Nucleus accumbens (tissue), 56 donors: ENCODE measurements at places on chromosomes 3 and 15.

- no peak for DNase-seq
These were observed 21.6 kb downstream of the SLCO3A1 start for GRCh38 chr15:91874992-91875660.

GRCh38 chr15:97755726-97756125 is 204.8 kb upstream of the ARRDC4 start:
- no peak for DNase-seq

GRCh38 chr3:36926292-36926897 is 18.5 kb downstream of the TRANK1 start:
- no peak for DNase-seq

DNA sequence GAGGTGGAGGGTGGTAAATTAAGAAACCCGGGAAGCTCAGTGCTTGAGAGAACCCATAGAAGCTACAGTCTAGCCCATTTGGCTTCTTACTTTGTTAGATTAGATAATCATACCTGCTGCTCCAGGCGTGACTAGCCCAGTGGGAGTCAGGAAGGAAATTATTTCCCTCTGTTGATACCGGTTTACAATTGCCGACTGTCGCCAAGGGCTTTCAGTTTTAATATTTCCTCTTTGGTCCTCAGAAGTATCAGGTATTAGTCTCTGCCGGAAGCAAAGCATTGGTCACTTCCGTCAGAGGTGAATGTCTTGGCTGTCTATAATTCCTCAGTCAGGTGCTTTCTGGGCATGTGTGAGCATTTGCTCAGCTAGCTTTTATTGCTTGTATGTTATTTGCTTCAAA is 75.2 kb downstream of the LPP start:
- no peak for DNase-seq

GRCh38 chr15:51144021-51144532 is 49.4 kb upstream of the TNFAIP8L3 start:
- DNase-seq: no peak

DNA sequence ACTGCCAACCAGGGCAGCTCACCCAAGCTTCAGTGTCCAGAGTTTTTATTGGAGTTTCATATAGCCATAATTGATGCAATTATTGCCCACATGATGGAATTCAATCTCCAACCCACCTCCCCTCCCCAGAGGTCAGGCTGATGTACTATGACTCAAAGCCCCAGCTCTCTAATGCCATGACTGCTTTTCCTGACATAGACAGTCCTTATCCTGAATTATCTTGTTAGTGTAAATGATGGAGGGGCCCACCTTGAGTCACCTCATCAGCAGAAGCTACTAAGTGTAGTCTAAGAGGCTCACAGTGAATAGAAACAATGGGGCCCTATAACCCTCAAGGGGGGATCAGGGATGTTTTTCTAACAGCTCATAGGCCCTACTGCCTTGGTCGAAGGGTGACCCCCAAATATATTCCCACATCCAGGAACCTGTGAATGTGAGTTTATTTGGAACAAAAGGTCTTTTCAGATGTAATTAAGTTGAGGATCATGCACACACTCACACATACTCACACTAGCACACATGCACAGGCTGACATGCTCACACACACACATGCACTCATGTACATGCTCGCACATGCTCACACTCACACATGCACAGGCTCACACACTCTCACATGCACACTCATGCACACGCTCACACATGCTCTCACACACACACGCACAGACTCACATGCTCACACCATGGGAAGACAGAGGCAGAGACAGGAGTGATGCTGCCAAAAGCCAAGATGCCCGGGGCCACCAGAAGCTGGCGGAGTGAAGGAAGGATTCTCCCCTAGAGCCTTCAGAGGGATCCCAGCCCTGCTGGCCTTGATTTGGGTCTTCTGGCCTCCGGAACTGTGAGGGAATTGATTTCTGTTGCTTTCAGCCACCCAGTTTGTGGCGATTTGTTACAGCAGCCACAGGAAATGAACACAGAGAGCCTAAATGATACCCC is 131.2 kb upstream of the SMAD3 start:
- no peak for DNase-seq

DNA sequence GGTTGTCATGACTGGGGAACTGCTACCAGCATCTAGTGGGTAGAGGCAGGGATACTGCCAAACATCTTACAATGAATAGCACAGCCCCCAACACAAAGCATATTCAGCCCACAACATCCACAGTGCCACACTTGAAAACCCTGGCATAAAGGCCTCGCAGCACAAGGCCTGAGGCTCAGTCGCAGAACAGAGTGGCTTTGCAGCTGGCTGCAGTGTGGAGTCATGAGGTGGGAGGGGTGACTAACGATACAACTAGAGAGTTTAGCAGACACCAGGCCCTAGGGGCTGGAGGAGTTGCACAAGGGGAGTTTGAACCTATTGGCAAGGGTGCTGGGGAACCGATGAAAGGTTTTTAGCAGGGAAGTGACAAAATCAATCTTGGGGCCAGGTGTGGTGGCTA is 32.1 kb downstream of the GRK7 start:
- DNase-seq: no peak

GRCh38 chr3:149588909-149589308 is 68.9 kb downstream of the WWTR1 start:
- no peak for DNase-seq

DNA sequence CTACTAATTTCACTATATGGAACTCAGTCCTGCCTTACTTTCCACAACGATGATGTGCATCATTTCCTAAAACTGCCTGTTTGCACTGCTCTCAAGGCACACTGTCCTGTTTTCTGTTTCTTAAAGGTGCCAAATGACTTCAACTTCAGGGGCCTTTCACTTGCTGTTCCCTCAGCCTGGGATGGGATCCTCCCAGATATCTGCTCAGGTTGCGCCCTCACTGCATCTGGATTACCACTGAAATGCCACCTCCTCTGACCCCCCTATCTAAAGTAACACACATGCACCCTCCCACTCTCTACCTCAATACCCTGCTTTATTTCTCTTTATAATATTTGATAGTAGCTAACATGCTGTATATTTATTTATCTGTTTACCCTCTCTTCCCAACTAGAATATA is 123.8 kb upstream of the CMC1 start:
- no peak for DNase-seq

DNA sequence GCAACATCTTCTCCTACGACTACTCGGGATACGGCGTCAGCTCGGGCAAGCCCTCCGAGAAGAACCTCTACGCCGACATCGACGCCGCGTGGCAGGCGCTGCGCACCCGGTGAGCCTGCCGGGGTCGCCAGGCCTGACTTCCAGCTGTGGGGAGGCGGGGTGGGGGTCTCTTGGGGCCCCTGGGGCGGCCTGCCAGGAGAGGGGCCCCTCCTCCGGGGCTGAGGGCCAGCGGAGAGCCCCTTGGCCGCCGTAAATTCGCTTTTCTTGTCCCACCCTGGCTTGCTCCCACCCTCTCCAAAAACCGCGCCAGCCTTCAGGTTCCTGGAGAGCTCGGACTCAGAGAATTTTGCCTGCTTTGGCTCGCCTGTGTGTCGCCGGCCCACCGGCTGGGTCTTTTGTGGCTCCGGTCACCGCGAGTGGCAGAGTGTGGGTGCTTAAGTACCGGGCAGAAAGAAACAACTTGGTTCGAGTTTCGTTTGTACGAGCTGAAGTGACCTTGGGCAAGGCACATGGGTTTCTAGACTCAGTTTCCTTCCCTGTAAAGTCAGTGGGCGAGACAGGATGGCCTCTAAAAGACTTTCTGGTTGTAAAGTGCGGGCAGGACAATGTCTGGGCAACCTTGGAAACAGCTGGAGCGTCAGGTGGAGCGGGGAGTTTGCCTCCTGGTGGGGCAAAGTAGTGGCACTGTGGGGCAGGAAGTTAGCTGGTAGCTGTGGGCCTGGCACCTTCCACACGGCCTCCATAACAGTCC is 976 bp downstream of the ABHD17C start:
- DNase-seq: no peak

DNA sequence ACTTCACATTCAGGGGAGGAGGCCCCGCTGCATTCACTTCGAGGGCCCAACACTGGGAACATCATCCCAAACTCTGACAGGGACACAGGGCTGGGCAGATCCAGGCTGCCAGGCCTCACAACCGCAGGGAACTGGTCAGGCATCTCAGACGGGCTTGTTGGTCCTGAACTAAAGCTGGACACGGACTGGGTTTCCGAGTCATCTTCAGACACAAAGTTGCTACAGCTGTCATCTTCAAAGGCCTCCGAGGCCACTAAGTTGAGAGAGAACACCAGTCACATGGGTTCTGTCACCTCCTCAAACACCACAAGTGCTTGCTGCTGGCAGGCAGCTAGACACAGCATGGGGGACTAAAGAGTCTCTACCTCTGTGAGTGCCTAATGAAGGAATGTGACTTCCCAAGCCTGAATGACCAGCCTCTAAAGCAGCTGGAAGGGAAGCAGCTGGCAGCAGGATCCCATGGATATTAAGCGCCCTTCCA is 50.9 kb downstream of the CAPN7 start:
- no peak for DNase-seq

GRCh38 chr15:78726870-78727551 is 84.3 kb downstream of the ADAMTS7 start:
- no peak for DNase-seq

DNA sequence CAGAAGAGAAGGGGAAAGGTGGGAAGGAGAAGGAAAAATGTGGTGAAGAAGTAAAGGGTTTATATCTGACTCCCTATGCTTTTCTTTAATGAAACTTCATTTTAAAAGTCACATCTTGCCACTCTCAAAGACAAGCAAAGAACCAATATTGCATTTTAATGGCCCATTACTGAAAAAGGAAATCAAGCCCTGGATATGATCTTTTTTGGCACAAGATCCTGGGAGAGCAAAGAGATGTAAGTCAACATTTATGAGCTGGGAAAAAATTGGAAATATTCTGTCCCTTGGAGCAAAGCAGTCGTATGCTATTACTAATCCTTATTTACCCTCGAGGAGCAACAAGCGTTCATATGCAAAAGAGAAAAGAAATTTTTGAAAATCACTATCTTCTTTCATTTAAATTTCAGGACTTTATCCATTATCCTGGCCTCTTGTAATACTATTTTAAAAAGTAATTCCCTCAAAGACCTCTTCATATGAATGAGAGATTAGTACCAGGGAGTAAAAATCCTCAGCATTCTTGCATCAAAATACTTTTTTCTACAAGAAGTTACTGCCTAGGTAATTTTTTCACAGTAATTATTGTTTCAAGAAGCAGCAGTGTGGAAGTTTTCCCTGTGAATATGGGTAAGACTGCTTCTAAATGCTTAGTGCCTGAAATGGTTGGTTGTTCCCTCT is 435.3 kb upstream of the PDZRN3 start:
- no peak for DNase-seq

GRCh38 chr3:3589715-3590130 is 209.5 kb upstream of the LRRN1 start:
- DNase-seq: no peak

- no peak for DNase-seq
These were observed 202.8 kb downstream of the CADM2 start for GRCh38 chr3:85161544-85161943.
